ENCODE measurements at places on chromosomes 12 and 14.
A peak's percentile ranks its signal among the peaks of the same experiment; 100 is the strongest.

- no peak for DNase-seq
Measured at GRCh38 chr12:18224745-18225144, 36.6 kb upstream of the PIK3C2G start.

- DNase-seq, result no peak
Measured at GRCh38 chr12:109687250-109687649, 26.4 kb upstream of the FAM222A start.

- no peak for DNase-seq
Measured at GRCh38 chr12:13175499-13175898, 21.0 kb upstream of the EMP1 start.

DNA sequence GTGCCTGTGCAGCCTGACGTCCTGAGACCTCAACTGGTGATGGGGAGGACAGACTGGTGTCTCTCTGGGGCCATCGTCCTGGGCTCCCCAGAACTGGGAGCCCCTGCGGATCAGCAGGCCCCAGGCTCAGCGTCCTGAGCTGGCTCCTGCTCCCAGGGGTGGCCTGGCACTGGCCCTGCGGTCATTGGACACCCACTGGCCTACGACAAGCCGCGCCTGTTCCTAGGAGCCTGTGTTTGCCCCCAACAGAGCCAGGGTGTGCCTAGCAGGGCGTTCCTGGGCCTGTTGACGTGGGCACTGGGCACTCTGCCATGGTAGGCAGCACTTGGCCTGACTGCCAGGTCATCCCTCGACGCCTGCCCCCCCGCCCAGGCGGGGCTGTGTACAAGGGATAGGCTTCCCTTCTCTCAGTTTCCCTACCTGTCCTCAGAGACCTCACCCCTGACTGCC, 8.4 kb downstream of the ADSS1 start:
- no peak for DNase-seq

- no peak for DNase-seq
Measured at GRCh38 chr12:16323638-16324037, 23.8 kb upstream of the MGST1 start.

DNA sequence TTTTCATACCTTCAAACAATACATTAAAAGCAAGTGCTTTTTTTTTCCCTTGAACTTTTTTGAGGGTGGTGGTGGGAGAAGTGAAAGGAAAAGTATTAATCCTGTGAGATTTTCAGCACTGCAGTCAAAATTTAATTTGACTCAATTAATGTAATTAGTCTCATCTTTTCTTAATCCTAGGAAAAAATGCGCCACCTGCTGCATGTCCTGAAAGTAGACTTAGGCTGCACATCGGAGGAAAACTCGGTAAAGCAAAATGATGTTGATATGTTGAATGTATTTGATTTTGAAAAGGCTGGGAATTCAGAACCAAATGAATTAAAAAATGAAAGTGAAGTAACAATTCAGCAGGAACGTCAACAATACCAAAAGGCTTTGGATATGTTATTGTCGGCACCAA, 52.2 kb downstream of the SPATA7 start:
- DNase-seq, result no peak

DNA sequence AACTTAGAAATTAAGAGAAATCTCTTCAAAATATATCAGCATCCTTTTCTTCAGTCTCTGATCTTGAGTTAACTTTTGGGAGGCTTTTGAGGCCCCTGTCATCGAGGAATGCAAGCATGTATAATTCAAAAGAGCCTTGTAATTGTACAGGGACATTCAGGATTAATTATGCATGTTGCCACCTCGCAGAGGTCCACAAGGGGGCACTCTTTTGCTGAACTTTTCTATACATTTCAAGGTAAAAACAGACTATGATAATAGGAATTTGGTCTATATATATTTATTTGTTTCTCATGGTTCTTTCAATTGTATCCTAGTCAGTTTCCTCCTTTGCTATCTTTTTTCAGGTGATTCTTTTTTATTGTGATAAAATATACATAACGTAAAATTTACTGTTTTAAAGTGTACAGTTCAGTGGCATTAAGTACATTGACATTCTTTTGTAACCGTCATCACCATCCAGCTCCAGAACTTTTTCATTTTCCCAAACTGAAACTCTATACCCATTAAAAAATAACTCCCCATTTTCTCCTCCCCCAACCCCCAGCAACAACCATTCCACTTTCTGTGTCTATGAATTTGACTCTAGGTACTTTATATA, 47.0 kb upstream of the SLC2A13 start:
- DNase-seq, result peak; percentile 46

DNA sequence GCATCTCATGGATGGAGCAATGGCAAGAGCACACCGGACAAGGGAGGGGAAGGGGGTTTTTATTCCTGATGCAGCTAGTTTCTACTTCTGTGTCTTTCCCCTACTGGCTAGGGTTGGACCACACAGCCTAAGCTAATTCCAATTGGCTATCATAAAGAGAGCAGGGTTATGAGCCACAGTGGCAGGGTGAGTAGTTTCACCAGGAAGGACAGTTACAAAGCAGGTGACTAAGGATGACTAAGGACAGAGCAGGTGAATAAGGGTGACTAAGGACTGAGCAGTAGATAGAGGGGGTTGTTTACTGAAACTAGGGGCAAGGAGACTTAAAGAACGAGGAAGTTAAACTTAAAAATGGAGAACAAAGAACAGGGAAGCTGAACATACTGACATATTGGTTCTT, 321.4 kb upstream of the SEL1L start:
- no peak for DNase-seq

- DNase-seq, result no peak
Measured at GRCh38 chr12:27178723-27179399, 65.2 kb upstream of the STK38L start.

DNA sequence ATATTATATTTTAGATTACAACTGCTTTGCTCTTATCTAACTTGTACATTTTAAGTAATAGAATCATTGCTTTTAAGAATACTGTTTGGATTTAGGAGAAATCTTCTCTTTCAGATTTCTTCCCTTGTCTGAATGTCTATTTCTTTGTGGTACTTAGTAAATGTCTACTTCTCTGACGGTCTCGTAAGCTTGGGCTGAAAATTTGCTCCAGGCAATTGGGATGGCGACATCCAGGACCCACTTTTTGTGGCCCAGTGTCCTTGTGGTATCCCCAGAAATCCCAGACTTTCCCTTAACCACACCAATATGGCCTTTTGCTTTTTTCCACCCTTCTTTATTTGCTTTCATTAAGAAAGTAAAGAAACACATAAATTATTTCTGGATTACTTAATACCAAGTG, 24.0 kb upstream of the CCER1 start:
- no peak for DNase-seq

DNA sequence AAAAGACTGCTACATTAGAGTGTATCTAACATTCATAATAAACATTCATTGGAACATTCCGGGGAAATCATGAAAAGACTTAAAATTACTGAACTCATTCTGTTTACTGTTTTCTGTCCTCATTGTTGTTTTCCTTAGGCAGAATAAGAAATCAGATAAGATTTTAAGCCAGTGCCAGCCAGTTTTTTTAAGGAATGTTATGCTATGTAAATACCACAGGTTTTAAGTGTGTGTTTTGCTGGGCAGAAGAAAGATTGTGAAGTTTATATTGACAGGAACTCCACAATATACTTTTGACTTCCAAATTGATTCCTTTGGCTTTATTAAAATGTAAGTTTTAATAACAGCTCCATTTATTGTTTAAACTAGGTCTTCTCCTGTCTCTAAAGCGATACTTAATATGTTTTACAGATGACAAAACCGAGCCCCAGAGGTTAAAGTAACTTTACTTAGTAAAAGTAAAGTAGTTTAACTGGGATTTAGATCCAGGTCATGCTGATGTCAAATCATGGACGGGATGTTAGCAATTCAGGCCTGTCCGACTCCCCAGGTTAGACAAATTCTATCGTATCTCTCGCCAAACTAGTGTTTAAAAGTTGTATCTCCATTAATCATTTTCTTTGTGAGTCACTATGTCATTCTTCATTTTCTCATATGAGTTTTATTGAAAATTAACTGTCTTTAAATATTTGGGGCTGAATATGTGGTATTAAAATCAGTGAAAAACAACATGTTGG, 1.7 kb downstream of the LARP4 start:
- DNase-seq, result no peak

- no peak for DNase-seq
Measured at GRCh38 chr12:49342914-49343731, 3.6 kb upstream of the DNAJC22 start.

- DNase-seq, result no peak
Measured at GRCh38 chr12:12995088-12995487, 5.0 kb downstream of the HEBP1 start.

DNA sequence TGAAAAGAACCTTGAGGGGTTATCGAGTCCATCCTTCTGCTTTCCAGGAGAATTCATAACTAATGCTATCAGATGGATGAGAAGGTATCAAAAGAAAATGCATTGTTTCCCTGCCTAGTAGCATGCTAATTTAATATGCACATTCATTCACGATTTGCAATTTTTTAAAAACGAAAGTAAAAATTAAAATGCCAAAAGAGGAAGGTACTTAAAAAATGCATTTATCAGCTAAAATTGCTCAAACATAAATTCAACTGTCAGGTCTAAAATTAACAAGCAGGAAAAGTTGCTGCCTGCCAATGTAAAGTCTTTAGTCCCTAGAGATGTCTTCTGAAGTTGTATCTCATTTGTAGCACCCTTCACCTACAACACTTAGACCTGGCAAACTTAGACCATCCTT, 7.9 kb downstream of the ATF7 start:
- no peak for DNase-seq

GRCh38 chr14:101508948-101509729, 52.2 kb upstream of the DIO3 start:
- DNase-seq, result no peak

DNA sequence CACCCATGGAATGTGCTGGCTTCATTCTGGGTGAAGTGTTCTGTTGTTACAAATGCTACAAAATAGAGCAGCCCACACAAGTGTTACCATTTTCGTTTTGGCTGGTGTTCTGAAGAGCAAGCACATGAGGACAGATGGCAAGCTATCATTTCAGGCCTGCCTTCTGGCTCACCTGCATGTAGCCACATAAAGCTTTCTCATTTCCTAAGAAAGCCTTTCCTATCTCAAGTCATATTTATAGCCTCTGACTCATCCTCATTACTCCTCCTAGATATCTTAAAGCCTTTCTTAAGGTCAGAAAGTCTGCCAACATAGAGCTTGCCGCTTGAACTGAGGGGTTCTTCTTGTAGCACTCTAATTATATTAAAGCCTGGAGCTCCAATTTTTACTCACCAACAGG, 89.0 kb downstream of the PTPRR start:
- no peak for DNase-seq

- DNase-seq, result no peak
Measured at GRCh38 chr14:58082491-58083098, 69.4 kb downstream of the ARMH4 start.

DNA sequence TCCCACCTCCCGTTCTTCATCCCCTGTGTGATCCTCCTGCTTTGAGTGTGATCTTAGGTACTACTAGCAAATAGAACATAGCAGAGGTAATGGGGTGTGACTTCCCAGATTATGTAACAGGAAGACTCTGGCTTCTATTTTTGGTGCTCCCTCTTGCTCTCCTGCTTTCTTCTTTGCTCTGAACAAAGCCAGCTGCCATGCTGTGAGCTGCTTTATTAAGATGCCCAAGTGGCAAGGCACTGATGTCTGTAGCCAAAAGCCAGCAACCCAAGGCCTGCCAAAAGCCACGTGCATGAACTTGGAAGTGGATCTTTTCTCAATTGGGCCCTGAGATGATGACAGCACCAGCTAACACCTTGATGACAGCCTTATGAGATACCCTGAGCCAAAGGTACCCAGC, 5.8 kb upstream of the MFAP5 start:
- no peak for DNase-seq

DNA sequence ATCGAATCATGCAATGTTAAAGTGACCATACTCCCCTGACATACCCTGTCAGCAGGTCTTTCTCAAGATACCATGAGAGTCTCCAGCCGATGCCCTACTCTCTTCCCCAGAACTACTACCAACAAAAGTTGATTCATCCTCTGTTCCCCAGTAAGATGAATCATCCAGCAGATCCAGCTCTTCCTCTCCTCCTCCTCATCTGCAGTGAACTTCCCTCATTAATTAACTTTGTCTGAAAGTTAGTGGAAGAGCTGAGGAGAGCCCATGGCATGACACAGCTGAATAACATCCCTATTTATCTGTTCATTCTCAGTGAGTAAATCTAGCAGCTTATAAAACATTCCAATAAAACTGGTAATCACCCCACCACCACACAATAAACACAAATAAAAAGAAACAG, 213.4 kb downstream of the EGLN3 start:
- no peak for DNase-seq

- no peak for DNase-seq
Measured at GRCh38 chr12:42019746-42020145, 124.9 kb downstream of the GXYLT1 start.

GRCh38 chr12:51631591-51631990, 40.6 kb downstream of the SCN8A start:
- DNase-seq, result no peak

- DNase-seq, result no peak
Measured at GRCh38 chr14:104749111-104749649, 3.8 kb upstream of the SIVA1 start.

GRCh38 chr14:37203423-37203822, 5.7 kb downstream of the MIPOL1 start:
- DNase-seq, result no peak

DNA sequence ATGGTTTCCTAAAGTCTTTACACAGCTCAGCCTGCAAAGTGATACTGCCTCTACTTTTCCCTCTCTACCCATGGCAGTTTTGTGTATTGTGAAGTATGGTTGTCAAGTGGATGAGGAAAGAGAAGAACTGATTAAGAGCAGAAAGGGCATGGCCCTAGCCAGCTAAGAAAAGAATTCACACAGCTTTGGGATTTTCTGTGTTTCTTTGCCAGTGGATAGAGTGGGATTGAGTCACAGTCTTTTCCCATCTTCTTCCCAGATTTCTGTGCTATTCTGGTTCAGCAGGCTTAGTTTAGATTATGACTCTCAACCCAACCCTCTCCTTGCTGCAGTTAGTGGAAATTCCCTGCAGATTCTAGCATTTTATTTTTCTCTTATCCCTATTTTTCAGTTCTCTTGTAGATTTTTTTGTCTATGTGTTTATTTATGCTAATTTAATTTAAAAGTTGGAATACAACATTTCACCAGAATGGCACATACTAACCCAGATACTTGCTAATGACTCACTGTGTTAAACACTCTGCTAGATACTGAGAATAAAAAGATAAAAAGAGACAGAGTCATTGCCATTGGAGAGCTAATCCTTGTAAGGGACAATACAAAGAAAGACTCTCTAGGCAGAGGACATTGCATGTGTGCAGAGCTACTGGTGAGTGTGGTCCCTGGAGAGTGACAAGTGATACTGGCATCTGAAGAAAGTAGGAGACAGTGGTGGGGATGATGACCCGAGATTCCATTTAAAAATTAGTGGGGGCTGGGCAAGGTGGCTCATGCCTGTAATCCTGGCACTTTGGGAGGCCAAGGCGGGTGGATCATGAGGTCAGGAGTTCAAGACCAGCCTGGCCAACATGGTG, 106.3 kb downstream of the ST8SIA1 start:
- DNase-seq, result no peak

DNA sequence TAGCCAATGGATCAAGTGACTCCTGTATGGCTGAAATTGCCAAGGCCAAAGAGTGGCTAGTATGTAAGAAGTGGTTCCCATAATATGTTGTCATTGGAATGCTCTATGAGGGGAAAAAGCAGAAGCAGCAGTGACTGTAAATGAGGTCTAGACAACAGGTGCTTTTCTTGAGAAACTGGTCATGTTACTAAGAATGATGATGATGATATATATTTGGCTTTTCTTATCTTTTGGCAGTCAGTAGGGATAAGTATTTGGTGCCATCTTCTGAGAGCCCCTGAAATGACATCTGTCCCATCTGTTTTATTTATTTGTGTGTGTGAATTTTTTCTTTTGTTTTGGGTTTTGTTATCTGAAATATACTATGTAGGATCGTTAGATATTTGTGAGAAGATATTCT, 141.7 kb downstream of the SYT1 start:
- no peak for DNase-seq

GRCh38 chr14:22417914-22418313, 171.1 kb downstream of the DAD1 start:
- no peak for DNase-seq

All from CD4-positive, alpha-beta T cell treated with Interleukin-6 at 100 ng/mL for 8 hours (primary cell).